ENCODE measurements at places on chromosomes 2 and 18.

GRCh38 chr2:3217646-3218045 is 160.0 kb downstream of the EIPR1 start:
- no peak for DNase-seq

DNA sequence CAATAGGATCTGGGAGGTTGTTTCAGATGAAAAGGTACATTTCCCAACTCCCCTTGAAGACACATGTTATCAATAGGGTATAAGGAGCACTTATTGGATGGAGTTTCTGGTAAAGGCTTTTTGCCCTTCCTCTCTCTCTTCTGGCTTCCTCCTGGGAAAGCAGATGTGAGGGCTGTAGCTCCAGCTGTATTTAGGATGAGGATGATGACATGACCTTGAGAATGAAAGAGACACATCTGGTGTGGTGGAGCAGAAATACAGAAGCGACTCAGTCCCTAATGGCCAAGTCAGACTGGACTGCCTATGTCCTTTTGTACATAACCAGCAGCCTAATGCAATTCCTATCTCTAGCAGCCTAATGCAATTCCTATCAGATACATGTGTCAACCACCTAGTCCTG is 100.9 kb upstream of the NXPH2 start:
- no peak for DNase-seq

GRCh38 chr2:33589444-33589843 is 9.7 kb downstream of the FAM98A start:
- no peak for DNase-seq

DNA sequence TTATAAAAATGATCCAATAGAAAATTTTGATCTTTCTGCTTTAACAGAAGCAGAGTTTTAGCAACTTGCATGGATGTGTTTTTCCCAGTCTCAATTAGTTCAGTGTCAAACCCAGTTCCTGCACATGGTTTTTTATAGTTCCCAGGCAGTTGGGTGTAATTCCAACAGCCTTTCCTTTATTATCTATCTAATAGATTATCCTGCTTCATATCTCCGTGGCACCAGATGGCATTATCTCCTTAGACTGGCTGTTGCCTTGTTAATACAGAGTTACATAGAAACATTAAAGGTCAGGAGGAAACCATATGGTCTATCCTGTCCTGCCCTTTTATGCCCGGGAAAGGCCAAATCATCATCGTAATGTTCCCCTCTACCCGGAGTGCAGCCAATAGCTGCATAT is 400.9 kb upstream of the SMIM21 start:
- DNase-seq, result no peak

DNA sequence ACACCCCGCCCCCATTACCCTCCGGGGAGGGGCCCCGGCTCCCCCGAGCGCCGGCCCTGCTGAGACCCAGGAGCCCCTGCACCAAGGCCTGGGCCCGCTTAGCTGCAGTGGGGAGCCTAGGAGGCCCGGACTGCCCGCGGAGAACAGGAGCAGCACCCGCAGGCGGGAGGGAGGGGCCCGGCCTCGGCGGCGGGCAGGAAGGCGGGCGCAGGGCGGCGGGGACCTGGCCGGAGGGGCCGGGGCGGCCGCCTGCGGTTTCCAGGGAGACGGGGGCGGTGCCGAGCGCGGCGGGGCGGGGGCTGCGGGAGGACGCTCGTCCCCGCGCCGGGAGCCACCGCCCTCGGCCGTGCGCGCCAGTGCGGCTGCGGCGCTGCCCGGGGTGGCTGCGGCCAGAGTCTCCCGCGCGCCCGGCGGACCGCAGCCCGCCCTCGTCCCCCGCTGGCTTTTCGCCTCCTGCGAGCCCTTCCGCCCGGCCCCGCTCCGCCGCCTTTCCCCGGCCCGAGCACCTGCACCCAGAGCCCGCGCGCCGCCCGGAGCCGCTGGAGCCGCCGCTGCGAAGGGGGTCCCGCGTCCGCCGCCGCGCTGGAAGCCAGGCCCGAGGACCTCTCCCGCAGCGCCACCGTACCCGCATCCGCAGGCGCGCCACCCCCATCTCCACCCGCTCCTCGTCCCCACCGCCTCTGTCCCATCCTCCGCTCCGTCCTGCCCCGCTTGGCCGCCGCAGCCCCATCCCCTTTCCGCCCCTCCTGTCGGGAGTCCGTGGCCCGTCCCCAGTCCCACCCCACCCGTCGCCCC is 17.2 kb downstream of the GPC1 start:
- peak; percentile 63 for DNase-seq

- DNase-seq, result no peak
Measured at GRCh38 chr2:195871326-195871725, 197.3 kb downstream of the DNAH7 start.

GRCh38 chr2:186558512-186559276 is 31.2 kb upstream of the ITGAV start:
- DNase-seq, result no peak

GRCh38 chr2:208279236-208279635 is 13.2 kb downstream of the PIKFYVE start:
- no peak for DNase-seq

- DNase-seq, result no peak
Measured at GRCh38 chr2:85222792-85223191, 89.6 kb downstream of the TCF7L1 start.

DNA sequence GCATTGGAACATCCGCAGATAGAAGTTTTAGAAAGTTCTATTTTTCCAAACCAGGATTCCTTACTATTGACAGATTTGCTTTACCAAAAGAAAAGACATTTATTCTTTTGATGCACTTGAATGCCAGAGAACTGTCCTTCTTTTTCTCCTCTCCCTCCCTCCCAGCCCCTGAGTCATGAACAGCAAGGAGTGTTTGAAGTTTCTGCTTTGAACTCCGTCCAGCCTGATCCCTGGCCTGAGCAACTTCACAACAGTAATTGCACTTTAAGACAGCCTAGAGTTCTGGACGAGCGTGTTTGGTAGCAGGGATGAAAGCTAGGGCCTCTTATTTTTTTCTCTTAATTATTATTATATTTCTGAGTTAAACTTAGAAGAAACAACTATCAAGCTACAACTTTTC is 33.6 kb downstream of the APCDD1 start:
- no peak for DNase-seq

DNA sequence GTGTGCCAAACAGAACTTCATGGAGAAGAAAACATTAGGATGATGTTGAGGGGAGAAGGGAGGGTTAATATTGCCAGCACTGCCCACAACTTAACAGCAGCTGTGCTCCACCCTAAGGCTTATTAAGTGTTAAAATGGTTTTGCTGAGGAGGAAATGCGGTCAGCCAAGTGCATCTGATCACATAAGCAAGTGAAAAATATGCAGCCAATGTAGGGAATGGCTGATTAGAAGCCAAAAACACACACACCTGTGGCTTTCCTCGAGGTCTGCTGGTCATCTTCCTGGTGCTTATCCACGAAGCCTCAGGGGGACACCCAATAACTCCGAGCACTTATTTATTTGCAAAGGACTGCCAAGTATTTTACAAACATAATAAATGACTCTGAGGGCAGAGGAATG is 66.3 kb upstream of the GPR45 start:
- no peak for DNase-seq

DNA sequence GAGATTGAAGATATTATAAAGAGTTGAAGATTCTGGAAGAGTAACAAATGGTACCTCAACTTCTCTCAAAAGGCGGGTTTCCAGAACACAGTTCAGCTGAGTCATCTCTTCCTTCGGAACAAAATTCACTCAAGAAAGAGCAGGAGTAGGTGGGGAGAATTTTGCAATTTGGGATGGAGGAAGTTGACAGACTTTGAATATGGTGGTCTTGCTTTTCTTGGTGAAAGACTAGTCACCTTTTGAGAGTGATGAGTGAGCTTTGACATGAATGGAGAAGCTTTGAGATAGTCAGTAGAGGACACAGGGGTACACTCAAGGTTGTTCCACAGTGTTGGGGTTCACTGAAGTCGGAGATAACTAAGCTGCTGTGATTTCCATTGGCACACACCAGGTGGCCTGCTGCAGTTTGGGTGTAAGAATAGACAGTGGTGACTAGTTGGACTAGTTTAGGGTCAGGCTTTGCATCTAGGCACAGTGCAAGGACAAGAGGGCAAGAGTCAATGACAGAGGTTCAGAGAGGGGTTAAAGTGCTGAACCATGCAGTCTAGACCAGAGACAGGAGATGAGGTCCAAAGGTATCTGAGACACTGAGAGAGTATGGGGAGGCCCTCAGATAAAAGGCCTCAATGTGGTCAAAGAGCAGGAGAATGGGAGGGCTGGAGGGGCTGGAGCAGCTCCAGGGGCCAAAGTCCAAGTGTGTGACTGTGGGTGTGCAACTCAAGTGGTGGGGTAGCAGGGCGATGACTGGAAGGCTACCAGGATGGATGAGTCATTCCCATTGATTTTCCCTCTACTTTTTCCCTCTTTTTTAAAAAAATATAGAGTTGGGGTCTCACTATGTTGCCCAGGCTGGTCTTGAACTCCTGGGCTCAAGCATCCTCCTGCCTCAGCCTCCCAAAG is 7.7 kb downstream of the CCL20 start:
- DNase-seq, result no peak

- DNase-seq, result no peak
Measured at GRCh38 chr2:205177546-205177945, 504.8 kb upstream of the NRP2 start.

- no peak for DNase-seq
Measured at GRCh38 chr2:162118166-162119031, 33.6 kb downstream of the GCG start.

- no peak for DNase-seq
Measured at GRCh38 chr18:58581265-58581664, 47.6 kb downstream of the ALPK2 start.

GRCh38 chr18:58491773-58492752 is 136.8 kb downstream of the ALPK2 start:
- no peak for DNase-seq

- DNase-seq, result peak; percentile 85
Measured at GRCh38 chr18:22342625-22343024, 75.1 kb downstream of the CTAGE1 start.

DNA sequence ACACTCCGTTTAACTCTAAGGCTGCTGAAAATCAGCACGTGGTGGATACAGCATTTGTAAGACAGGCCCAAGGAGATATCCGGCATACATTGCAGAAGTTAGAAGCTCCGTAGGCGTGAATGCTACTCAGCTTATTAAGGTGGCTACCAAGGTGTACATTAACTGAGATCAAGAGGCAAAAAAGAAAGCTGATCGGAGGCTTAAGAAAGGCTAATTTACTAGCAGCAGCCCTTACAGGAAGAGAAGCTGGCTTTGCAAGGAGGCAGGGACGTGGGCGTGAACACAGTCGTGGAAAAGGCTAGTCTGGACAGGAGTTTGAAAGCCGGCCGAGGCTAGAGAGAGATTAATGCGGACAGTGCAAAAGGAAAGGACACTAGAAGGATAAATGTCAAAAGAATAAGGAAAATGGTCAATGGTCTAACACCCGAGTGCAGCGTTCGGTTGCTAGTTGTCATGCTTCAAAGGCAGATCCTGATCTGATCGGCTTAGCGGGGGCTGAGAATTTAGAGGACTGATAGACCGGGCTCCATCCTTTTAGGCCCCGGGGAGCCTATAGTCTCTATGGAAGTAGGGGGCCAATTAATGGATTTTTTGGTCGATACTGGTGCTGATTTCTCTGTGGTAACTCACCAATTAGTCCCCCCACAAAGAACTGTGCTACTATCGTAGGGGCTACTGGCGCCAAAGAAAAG is 45.6 kb upstream of the SELENOI start:
- no peak for DNase-seq

- no peak for DNase-seq
Measured at GRCh38 chr2:113832795-113833290, 57.0 kb upstream of the ACTR3 start.

- peak; percentile 89 for DNase-seq
Measured at GRCh38 chr2:156430980-156431358, 5.2 kb upstream of the GPD2 start.

DNA sequence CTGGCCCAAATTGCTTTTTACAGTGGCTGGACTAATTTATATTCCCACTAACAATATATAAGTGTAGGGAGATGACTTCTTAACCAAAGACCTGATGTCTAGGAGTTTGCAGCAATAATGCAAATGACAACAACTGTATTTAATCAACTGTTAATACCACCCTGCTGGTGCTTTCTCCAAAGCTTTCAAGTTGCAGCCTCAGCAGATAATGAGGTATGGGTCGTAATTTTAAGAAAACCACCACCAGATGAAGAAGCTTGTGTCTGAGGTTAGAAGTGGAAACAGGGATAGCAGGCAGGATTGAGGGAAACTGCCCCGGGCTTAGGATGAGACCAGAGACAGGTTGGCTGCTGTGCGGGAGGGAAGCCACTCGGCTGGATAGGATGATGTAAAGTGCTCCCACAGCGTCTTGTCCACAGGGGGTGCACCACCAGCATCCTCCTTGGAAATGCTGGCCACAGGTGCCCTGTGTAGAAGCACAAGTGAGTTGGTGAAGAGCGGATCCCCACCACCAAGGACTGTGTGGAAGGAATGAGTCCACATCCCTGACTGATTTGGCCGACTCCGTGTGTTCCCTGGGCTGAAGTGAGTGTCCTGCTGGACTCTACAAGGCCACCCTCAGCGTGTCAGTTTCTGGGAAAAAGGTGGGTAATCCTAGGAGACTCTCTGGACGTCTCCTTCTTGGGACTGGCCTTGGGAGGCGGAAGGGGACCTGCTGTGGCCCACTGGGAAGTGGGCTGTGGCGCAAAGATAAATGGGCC is 76.1 kb upstream of the SMAD2 start:
- DNase-seq, result no peak

GRCh38 chr2:3754280-3754679 is 50.9 kb downstream of the DCDC2C start:
- DNase-seq, result no peak

GRCh38 chr2:17757321-17757720 is 3.4 kb downstream of the GEN1 start:
- peak; percentile 63 for DNase-seq

GRCh38 chr18:22539051-22539765 is 121.5 kb upstream of the CTAGE1 start:
- no peak for DNase-seq

DNA sequence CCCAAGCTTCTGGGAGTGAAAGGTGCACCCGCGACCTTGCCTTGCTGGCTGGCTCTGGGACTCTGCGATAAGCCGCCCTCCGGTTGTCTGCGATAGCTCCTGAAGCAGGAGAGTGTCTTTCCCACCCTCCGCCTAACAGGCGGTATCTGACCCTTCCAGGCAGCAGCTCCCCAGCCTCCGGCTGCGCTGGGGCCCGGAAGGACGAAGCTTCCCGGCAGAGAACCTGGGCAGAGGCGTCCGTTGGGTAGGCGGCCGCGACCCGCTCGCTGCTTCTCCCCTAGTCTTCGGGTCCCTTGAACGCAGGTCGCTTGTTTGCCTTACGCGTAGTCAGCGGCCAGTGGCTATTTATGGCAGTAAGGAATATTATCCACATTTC is 446 bp upstream of the RHBDD1 start:
- DNase-seq, result peak; percentile 85

DNA sequence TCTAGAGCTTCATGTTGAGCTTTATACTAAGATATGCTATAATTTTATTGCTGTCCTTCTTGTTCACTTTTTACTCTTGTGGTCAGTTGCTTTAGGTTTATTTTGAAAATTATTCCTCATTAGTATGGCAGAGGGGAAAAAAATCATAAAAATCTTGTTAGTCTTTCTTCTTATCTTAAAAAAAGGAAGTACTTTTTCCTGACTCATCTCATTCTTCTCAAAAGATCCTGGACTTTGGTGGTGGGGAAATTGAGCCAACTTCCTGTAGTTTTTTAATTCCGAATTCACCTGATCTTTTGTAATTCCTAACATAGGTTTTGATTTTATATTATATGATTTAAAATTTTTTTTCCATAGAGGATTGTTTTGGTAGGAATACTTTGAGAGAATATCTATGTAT is 3.8 kb downstream of the SLC4A1AP start:
- peak; percentile 72 for DNase-seq
